Endothelial cell of umbilical vein (primary cell): ENCODE measurements at places on chromosomes 3 and 15. TPM values are rescaled to one million over a fixed set of nuclear protein-coding genes. Genes with fewer than 3 reads are reported as not detected.

The ARL14 gene
- total RNA-seq, result not detected in 2 replicates

The UACA gene
- total RNA-seq, result 270 and 292 TPM in 2 replicates

The FEZF2 gene
- not detected in 2 replicates for total RNA-seq

The TTC21A gene
- 6.3 and 7.8 TPM in 2 replicates for total RNA-seq

The POLQ gene
- total RNA-seq, result 9.5 and 10.8 TPM in 2 replicates

The FOXB1 gene
- total RNA-seq, result not detected in 2 replicates

The C3orf20 gene
- not detected in 2 replicates for total RNA-seq

The CFAP91 gene
- total RNA-seq, result 0.40 and 0.51 TPM in 2 replicates

The PLCH1 gene
- not detected in 2 replicates for total RNA-seq

The KNL1 gene
- total RNA-seq, result 31.8 and 33.8 TPM in 2 replicates

The CX3CR1 gene
- total RNA-seq, result not detected in 2 replicates

The MTHFS gene
- total RNA-seq, result 9.9 and 15.7 TPM in 2 replicates

The TMEM158 gene
- total RNA-seq, result 0.42 TPM in 2 replicates

The PRR23B gene
- not detected in 2 replicates for total RNA-seq

The DNAJB8 gene
- total RNA-seq, result not detected in 2 replicates

The TM6SF1 gene
- total RNA-seq, result 26.5 and 26.8 TPM in 2 replicates

The STRIT1 gene
- total RNA-seq, result not detected in 2 replicates

The C3orf80 gene
- total RNA-seq, result not detected in 2 replicates

The FGF7 gene
- not detected in 2 replicates for total RNA-seq

The FOXL2 gene
- 0.12 TPM in 1 of 2 replicates, not detected in the other for total RNA-seq

The LTK gene
- 0.15 and 0.21 TPM in 2 replicates for total RNA-seq

The RPL39L gene
- total RNA-seq, result 16.8 and 22.3 TPM in 2 replicates

The ANKUB1 gene
- total RNA-seq, result not detected in 2 replicates

The PLA2G4E gene
- not detected in 2 replicates for total RNA-seq

The NR2E3 gene
- total RNA-seq, result 0.25 and 0.38 TPM in 2 replicates

The IGDCC3 gene
- total RNA-seq, result not detected in 2 replicates

The COL6A5 gene
- total RNA-seq, result not detected in 2 replicates

The SV2B gene
- not detected in 2 replicates for total RNA-seq

The SH3GL3 gene
- not detected in 2 replicates for total RNA-seq

The OSBPL10 gene
- 37.1 and 47.6 TPM in 2 replicates for total RNA-seq

The CFAP100 gene
- not detected in 2 replicates for total RNA-seq

The TMEM40 gene
- total RNA-seq, result not detected in 2 replicates
